Effector memory CD4-positive, alpha-beta T cell (primary cell): ENCODE measurements at places on chromosomes 3 and 15.

DNA sequence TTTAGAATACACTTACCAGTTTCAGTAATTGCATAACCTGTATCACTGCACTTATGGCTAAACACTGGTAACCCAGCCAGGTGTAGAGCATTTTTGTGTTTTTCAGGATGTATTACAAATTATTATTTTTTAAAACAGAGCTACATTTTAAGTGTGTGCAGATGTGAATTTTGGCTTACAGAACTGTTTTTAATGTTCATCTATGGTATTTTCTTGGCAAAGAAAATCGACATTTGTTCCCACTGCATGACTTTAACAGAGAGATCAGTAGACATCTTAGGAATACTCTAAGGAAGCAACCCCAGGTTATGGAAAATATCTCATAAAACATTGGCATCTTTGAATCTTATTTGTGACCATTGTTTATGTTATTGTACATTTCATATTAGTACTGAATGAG lies 73.3 kb downstream of the ATP13A4 start:
- DNase-seq = no peak

DNA sequence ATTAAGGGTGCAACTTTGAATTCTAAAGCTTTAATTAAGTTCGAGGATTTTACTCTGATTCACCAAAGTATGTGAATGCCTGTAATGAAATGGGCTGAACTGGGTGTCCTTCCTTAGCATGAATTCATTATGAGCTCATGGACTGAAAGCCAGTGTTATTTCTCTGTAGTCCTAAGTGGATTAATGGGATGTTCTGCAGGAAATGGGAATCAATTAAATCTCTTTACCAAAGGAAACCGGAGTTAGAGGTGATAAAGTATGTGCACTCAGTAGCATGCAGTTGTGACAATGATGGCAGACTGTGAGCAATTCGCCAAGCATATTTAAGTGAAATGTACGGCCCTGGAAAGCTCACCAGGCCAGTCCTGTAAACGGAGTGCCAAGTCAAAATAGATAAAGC lies 138.7 kb downstream of the CHL1 start:
- DNase-seq = no peak

- no peak for DNase-seq
Observed at GRCh38 chr3:136122006-136122405, 74.1 kb downstream of the MSL2 start.

DNA sequence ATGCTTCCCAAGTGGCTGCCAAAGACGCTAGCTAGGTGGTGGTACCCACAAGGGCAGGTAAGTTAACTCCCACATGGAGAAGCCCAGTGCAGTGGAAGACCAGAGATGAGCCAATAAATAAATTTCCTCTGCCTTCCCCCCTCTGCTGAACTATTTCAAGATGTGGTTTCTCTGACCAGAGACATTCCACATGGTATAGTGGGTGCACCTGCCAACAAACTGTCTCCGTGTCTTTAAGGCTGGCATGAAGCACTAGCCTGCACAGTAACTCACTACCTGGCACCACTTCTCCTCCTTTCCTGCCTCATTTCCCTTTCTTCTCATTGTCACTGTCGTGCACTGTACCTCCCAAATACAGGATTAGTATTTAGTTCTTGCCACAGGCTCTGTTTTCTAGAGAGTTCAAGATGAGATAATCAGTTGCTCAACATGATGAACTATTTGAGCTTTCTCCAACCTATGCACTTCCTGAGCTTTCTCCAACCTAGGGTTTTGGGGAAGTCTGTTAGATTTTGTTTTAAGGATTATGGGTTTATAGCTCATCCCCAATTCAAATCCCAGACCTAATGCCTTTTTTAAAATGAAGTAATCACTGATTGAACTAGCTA lies 8.4 kb upstream of the CRTAP start:
- DNase-seq = no peak

- DNase-seq = no peak
Observed at GRCh38 chr3:102619361-102619760, 184.5 kb downstream of the ZPLD1 start.

DNA sequence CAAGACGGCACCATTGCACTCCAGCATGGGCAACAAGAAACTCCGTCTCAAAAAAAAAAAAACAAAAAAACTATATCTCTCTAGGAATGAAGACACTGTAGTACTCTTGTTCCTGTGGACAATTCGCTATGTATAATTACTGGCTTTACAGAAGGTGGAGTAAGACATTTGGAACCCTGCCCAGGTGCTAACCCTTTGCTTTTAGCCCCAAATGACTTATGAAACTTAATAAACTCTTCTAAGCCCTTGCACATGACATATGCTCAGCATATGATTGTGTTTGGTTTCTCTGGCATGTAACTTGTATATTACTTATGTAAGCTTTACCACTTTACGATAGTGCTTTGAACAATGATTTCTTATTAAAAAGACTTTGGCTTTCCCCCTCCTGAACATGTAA lies 27.3 kb upstream of the PRTG start:
- DNase-seq = no peak

- DNase-seq = no peak
Observed at GRCh38 chr3:117995842-117996437, 1038.7 kb downstream of the IGSF11 start.

GRCh38 chr15:90006217-90007075 lies 5.3 kb downstream of the ZNF710 start:
- DNase-seq = no peak
